Adrenal gland (tissue), 19 donors: ENCODE measurements at places on chromosomes 5 and 9. TPM values are rescaled to one million over a fixed set of nuclear protein-coding genes. Genes with fewer than 3 reads are reported as not detected.

DNA sequence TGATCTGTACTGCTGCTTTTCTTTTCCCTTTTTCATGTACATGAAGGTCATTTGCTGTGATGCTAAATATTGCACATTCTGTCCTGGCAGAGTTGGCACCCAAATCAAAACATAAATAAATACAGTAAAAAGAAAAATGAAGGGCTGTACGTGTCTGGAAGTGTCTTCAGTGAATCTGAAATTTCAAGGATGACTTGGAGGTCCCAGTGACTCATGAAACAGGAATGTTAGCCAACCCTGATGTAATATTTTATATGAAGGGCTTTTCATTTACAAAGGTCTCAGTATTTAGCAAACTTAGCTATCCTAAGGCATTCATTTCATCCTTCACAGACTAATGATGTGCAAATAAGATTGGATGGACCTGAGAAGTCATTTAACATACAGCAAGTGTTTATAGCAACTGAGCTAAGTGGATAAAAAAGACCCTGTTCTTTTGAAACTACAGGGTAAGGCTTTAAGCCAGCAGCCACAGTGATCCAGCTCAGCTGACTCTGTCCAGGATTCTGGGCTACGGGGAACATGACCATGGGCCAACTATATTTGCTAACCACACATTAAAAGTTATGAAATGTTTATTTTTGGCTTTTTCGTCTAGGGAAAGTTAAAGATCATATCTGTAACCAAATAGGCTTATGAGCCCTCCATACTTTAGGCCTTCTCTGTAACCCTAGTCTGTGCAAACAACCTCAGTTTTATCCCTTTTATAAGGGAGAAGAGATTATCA is 104.0 kb upstream of the DMRTA1 start:
- DNase-seq: no peak

DNA sequence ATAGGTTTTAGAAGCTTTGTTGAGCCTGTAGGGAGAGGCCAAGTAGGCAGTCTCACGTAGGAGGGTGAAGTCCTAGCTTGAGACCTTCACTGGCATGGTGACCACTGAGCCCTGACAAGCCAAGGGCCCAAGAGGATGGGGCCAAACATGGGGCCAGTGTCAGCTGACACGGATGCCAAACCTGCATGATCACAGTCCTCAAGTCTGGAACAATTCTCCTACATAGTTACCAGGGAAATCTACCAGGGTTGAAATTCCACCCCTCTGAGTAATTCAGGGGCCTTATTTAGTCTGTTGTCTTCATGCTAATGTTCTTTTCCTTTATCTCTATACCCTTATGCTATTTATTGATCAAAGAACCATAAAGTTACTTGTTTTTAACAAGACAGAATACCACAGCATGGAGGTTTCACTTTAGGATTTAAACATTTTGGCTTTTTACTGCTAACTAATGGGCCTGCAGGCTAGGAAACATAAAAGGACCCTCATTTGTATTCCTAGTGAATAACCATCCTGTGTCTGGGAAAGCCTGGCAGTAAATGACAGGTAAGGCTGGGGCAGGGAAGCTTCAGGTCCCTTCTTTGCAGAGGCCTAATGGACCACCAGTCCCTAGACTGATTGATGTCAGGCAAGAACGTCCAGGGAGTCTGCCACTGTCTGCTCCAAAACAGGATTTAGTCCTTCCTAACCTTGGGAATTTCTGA is 140.8 kb downstream of the FGF1 start:
- DNase-seq: no peak

- DNase-seq: no peak
These were observed 132.7 kb downstream of the GLIS3 start for GRCh38 chr9:4167079-4167671.

DNA sequence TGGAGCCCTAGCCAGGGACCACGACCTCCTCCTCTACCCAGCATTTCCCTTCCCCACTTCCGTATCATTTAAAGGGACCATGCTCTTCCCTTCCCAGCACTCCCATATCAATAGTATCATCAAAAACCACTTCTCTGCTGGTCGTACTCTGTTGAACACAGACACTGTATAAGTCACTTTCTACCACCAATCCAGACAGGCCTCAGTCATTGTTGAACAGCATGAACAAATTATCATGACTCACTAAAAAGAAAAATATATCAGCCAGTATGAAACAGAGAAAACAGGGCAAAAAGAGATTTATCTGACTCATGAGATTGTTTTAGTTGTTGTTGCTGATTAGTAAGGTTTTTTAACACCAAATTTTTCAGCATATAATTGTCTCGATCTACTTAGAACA is 89.8 kb downstream of the CDKN2A start:
- no peak for DNase-seq

PALM2AKAP2 gene
- total RNA-seq: 24.4 TPM

GARIN3 gene
- total RNA-seq: not detected

DNA sequence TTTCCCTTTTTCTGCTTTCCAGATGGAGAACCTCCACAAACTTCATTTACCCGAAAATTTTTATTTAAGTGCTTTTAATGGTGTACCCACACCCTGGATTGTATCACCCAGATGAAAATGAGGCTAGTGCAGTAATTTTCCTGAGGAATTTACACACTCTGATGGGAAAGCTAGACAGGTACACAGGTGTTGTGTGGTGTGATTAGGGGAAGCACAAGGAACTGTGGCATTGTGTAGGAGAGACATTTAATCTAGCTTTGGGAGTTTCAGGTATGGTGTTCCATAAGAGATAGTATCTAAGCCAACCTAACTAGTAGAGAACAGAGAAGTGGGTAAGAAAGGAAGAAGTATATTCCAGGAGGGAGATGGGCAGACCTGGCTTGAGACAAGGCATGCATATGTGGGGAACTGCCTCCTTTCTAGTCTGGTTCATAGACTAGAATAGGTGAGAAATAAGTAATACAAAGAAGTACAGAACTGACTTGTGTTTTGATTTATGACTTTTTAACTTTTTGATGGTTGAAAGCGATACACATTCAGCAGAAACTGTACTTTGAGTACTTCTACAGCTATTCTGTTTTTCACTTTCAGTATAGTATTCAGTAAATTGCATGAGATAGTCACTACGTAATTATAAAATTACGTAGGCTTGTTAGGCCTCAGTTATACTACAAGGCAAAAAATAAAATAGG is 22.9 kb upstream of the ROPN1L start:
- no peak for DNase-seq

DNA sequence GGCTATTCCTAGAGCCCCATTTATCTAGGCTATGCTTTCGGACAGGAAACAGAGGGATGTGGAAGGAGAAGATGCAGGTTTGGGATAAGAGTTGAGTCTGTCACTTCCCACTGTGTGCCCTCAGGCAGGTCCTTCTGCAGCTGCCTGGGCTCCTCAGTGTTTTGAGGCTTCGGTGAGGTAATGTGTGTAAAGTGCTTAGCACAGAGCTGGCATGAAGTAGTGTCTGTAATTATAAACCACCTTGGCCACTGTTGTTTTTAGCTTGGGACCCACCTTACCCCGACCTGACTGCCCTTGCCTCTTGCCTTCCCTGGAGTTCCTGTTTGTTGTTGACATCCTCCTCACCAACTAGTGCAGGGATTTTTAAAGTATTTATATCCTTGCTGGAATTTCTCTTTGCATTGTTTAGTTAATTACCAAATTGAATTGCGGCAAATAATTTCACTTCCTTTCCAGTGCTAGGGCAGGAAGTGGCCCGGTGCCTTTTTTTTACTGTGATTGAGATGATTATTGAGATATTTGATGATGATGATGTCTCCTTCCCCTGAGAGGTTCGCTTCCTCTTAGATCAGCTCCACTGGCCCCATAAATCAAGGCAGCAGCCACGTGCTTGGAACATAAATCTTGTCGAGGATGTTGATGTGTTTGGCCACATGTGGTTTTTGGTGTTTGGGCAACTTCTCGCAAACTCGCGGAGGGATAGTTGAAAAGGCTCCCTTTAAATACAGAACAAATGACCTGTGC is 38.3 kb upstream of the DAB2IP start:
- no peak for DNase-seq

DNA sequence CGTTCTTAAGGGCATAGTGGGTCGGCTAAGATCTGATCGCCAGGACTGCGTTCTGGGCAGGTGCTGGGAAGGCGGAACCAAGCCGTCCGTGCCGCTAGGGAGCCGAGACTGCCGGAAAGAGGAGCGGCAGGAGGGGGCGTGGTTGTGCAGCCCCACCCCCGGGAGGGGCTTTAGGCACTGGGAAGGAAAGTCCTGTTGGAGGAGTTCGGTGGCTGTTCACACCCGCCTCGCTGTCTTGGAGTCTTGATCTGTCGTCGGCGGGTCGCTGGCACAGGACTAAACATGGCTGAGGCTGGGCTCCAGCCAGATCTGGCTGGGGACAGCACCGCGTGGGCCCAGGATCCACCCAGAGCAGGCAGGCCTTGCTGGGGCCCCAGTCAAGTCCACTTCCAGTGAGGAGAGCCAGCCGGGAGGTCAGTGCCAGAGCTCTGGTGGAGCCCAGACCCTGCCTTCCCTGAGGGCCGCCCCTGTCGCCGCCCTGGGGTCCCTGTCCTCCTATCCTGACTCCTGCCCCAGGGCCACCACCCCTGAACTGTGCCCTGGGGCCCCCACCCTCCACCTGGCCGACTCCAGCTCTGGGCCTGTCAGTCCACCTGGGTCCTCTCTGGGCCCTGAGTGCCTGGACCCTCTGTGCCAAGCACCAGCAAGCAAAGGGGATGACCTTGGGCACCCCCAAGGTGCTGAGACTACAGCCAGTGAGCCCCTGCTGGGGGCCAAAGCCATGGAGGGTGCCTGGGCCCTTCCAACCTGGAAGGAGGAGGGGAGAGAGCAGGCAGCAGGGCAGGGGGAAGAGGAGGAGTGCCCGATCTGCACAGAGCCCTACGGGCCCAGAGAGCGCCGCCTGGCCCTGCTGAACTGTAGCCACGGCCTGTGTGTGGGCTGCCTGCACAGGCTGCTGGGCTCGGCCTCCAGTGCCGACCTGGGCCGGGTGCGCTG is 4.5 kb downstream of the RNF208 start:
- peak; percentile 92 for DNase-seq

- DNase-seq: peak; percentile 74
These were observed 22.7 kb downstream of the WHRN start for GRCh38 chr9:114482593-114482992.

TMEM174 gene
- not detected for total RNA-seq

TRIM52 gene
- 13.6 TPM for total RNA-seq

TDRD7 gene
- total RNA-seq: 9.2 TPM

GRCh38 chr9:77912895-77913693 is 118.5 kb downstream of the GNAQ start:
- no peak for DNase-seq

GRCh38 chr9:97770808-97771372 is 73.8 kb upstream of the XPA start:
- no peak for DNase-seq

ETF1 gene
- total RNA-seq: 107 TPM

- DNase-seq: no peak
These were observed 15.0 kb upstream of the SLC1A1 start for GRCh38 chr9:4475301-4475700.

GRCh38 chr5:177968661-177969211 is 27.3 kb downstream of the PROP1 start:
- DNase-seq: no peak

GRCh38 chr5:112923148-112923917 is 1.3 kb upstream of the REEP5 start:
- DNase-seq: no peak

ZMYND19 gene
- 5.2 TPM for total RNA-seq

HMCN2 gene
- 0.34 TPM for total RNA-seq

FRMPD1 gene
- not detected for total RNA-seq

DNA sequence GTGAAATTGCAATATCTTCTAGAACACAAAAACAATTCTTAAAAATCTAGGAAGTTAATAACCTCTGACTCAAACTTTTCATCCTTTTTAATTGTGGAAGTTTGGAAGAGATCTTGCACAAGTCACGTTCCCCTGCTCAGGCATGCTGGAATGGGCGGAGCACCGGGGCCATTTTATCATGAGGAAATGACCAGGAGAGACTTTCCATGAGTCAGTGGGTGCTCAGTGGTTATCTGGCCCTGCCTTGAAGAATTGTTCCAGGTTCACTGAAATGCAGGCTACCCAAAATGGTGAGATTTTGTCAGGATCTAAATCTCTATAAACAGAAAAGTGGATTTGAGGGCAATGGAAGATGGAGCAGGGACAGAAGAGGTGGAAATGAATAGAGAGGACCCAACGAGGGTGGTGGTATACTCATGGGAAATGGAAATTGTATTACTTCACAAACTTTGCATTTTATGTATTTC is 61.2 kb downstream of the FYB1 start:
- no peak for DNase-seq

PFN3 gene
- total RNA-seq: not detected

TAL2 gene
- total RNA-seq: not detected

CD274 gene
- total RNA-seq: 3.1 TPM

SPATA31D4 gene
- total RNA-seq: not detected

DNA sequence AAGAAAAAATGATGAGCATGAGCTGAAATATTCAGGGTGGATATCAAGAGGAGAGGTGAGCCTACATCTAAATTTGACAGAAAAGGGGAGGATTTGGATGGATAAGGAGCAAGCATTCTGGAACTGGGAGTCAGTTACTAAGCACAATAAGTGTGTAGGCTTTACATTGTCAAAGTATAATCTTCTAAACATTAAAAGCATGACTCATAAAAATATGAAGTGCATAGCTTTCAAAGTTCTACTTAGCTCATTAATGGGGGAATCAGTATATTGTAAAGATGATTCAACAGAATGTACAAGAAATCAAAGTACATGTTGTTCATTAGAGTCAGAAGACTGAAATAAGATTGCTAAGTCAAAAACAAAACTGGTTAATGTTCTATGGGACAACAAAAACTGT is 248.0 kb upstream of the GAS1 start:
- DNase-seq: no peak

GRCh38 chr9:115591584-115591984 is 473.6 kb upstream of the TNC start:
- peak; percentile 15 for DNase-seq

AGPAT2 gene
- total RNA-seq: 31.7 TPM

GRCh38 chr5:96655085-96655484 is 7.1 kb upstream of the CAST start:
- no peak for DNase-seq

DNA sequence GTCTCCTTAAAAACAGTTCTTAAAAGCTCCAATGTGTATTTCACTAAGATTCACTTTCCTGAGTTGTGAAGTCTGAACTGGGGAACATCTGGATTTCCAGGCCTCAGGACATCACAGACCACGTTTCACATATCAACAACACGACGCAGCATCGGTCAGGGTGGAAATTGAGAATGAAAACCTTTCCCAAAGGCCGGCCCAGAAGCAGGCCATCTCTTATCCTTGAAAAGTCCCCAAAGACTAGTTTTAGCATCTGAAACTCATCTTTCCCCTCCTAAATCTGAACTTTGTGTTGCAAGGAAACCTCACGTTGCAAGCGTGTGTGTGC is 96.4 kb upstream of the COL5A1 start:
- no peak for DNase-seq

GRCh38 chr5:44278469-44278868 is 110.8 kb downstream of the FGF10 start:
- DNase-seq: no peak

DNA sequence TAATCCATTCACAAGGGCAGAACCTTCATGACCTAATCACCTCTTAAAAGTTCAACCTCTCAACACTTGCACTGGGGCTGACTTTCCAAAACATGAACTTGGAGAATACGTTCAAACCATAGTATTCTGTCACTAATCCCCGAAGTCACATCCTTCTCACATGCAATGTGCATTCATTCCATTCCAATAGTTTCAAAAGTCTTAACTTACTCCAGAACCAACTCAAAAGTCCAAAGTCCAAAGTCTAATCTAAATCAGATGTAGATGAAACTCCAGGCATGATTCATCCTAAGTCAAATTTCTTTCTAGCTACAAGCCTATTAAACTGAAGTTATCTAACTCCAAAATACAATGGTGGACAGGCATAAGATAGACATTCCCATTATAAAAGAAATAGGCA is 21.7 kb upstream of the ADAMTSL1 start:
- no peak for DNase-seq
